Right lung (tissue), 10 donors: ENCODE measurements at places on chromosomes 7 and 10. TPM values are rescaled to one million over a fixed set of nuclear protein-coding genes. Genes with fewer than 3 reads are reported as not detected.

Gene PRF1
- polyA plus RNA-seq = 5.2 TPM

DNA sequence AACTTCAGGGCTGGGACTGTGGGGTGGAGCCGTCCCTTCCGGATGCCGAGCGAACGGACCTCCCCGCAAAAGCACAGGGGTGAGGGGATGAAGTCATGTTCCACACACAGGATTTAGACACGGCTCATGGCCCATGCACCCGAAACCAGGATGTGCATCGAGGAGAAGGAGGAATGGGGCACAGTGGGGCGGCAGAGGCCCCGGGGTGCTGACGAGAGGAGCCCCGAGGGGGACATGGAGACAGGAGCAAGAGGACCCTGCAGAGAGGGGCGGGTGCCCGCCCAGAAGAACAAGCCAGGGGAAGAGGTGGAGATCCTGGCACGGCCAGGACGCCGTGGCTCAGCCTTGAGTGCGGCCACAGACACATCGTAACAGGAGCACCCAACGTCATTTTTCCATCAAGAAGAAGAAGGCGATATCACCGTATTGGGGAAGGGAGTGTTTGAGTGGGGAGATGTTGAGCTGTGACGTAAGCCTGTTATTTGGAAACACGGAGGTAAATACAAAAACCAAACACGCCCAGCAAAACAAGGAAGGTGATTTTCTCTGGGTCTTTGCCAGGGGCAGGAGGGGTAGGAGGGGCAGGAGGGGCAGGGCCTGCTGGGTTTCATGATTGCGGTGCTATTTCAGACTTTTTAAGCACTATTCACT, 25.3 kb upstream of the FOXL3 start:
- peak; percentile 33 for DNase-seq

Gene SPDYE9
- polyA plus RNA-seq = 1.1 TPM

GRCh38 chr7:143181349-143181748, 1.9 kb upstream of the TAS2R39 start:
- no peak for DNase-seq

Gene SMKR1
- 1.1 TPM for polyA plus RNA-seq

DNA sequence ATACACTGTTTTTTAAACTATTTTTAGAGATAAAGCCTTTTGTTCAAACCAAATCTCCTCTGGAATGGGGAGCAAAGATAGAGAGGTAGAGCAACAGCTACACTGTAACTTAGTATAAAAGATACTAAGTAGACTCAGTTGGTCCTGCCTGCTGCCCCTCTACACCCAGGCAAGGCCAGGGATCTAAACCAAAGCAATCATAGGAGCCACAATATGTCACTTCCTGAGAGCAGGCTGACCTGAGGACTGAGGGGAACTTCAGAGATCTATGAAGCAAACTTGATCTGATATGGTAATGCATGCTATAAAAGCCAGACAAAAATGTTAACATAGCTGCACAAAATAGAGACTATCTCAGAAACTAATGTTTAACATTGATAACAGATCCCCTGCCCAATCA, 7.0 kb upstream of the TRDMT1 start:
- no peak for DNase-seq

Gene SORBS1
- polyA plus RNA-seq = 29.8 TPM

Gene CAV2
- 100 TPM for polyA plus RNA-seq

DNA sequence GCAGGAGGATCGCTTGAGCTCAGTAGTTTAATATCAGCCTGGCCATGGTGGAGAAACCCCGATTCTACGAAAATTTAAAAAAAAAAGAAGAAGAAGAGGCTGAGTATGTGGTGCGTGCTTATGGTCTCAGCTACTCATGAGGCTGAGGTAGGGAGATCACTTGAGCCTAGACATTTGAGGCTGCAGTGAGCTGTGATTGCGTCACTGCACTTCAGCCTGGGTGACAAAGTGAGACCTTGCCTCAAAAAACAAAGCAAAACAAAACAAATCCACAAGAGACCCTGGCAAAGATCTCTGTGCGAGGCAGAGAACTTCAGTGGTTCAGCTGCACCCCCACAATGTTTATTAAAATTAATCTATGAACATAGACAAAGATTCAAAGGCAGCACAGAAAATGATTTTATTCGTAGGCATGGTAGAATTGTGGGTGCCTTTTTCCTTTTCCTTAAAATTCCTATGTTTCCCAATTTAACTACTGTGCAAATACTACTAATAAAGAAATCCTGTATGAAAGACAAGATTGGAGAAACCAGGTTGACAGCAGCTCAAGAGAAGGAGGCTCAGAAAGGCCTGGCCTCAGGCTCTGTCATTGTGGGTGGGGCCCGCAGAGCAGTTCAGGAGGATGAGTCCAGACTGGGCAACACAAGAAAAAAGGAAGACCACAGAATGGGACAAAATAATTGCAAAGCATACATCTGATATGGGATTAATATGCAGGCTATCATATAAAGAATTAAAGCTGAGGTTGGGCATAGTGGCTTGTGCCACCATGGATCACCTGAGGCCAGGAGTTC, 24.5 kb upstream of the PURB start:
- no peak for DNase-seq

Gene PHTF2
- polyA plus RNA-seq = 35.5 TPM

DNA sequence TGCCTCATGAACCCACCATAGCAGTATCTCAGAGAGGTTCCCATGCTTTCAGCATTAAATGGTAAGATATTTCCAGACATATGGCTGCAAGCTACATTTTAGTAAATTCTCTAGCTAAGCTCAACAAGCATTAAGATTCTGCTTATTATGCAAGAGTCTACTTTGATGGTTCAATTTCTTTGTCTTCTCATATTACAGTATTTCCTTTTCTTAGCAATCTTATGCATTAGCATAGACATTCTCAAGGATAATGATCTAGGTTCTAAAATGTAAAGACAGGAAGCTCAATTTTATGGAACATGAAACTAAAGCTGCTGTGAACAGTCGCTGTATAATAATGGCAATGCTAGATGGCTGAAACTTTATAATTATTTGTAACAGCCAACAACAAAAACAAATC, 39.2 kb downstream of the MEOX2 start:
- DNase-seq = no peak

Gene POMZP3
- 14.8 TPM for polyA plus RNA-seq

Gene ATG9B
- 1.2 TPM for polyA plus RNA-seq

DNA sequence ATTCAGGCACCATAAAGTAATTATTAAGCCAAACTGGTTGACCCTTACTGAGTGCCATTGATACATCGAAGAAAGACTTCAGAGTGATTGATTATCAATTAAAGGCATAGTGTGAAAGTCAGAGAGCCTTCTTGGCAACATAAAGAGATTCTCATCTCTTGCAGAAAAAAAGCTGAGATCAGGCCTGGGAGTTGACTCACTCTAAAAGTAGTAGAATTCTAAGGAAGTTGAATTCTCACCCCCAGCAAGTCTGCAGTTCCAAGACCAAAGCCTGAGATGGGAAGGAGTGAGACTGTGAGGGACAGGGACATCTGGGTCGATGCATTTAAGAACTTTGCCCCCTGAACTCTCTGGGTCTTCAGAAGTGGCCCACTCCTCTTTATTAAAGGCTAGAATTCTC, 21.6 kb upstream of the ERCC6 start:
- no peak for DNase-seq

- DNase-seq = no peak
Measured at GRCh38 chr7:27922907-27923641, 183.1 kb downstream of the TAX1BP1 start.

Gene MBL2
- polyA plus RNA-seq = not detected

DNA sequence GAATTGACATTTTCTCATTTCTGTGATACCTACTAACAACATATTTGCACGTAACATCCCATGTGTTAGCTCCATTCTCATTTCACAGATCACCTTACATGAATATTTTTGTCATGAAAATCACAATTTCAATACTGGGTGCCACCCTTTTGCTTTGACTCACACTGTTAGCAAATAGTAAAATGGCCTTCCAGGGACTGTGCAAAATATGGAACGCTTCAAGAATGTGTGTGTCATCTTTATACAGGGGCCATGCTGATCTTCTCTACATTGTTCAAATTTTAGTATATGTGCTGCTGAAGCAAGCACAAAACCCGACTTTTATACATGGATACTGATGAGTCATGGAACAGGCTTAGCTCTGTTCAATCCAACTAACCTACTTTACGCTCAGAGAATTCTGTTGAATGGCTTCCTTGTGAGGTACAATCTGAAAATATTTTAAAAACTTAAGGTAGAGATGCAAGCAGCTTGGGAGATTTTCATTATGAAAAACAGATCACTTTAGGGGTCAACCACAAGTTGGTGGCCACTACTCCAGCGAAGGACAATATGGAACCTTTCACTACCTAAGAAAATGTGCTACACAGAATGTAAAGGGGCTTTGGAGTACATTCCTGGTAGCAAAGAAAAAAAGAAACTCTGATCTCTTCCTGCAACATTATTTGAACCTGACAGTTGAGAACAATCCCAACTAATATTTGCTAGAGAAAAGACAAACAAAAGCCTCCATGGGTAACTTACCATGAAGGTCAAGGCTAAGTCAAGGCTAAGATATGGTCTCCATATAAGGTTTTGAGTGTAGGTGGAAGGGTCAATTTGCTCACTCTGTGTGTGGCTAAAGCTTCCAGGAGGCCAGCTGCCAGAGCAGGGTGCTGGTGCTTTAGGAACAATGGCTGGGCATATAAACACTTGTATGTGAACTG, 11.9 kb downstream of the ANKRD26 start:
- no peak for DNase-seq

DNA sequence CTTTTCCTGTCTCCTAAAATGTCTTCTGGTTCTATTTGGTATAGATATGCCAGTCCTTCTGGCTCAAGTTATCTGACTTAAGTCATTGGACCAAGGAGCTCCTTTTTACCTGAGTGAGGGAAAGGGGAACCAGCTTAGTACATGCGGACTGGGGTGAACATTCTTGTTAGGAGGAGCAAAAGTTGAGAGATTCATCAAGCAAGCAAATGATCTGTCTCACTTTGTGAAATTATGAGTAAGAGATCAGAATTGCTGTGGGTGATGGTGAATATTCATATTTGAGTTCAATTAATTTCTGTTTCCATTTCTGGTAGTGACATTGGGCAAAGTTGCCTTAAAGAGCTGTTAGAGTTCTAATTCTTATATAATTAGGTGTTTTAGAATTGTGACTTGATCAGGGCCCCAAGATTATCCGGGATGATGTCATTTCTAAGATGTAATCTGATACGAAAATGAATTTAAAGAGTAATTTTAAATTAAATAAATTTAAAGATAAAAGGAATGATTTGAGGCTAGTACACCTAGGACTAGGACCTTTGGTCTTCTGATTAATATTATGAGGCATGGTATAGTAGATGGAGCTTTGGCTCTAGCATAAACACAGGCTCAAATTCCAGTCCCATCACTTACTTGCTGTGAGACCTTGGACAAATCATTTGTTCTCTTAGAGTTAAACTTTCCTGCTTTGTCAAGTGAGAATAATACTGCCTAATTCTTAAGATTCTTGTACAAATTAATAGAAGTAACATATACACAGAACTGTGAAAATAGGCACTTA, 60.4 kb upstream of the STRIP2 start:
- DNase-seq = no peak

DNA sequence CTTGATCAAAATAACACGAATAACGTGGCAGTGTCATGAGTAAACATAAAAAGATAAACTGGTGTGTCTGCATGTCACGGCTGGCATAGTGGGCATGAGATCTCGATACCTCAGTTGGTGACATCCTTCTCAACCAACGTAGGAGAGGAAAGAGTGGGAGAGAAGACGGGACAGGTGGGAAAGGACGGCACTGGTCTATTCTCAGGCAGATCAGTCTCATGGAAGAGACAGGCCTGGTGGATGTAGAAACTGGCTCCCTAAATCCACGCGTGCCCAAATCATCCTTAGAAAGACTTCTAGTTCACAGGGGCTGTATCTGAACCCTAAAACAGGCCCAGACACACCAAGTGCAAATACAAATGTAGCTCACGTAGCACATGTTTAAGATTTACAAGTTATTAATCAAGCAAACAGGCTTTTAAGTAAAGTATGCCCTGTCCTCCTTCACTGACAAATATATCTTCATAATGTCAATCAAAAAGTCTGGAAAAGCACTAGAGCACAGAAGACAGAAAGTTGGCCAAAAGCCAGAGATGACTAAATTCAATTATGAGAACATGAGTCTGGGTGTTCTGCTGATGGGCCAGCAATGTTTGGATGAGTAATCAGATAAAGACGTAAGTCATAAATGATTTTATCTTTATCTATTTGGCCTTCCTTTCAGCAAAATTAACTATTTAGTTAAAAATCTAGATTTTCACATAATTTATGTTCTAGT, 56.3 kb downstream of the SFMBT2 start:
- DNase-seq = no peak

- no peak for DNase-seq
Measured at GRCh38 chr7:140684066-140684950, 11.6 kb downstream of the ADCK2 start.

GRCh38 chr7:37738321-37738720, 54.8 kb downstream of the GPR141 start:
- DNase-seq = no peak

GRCh38 chr7:134153493-134154136, 26.5 kb downstream of the LRGUK start:
- DNase-seq = no peak

DNA sequence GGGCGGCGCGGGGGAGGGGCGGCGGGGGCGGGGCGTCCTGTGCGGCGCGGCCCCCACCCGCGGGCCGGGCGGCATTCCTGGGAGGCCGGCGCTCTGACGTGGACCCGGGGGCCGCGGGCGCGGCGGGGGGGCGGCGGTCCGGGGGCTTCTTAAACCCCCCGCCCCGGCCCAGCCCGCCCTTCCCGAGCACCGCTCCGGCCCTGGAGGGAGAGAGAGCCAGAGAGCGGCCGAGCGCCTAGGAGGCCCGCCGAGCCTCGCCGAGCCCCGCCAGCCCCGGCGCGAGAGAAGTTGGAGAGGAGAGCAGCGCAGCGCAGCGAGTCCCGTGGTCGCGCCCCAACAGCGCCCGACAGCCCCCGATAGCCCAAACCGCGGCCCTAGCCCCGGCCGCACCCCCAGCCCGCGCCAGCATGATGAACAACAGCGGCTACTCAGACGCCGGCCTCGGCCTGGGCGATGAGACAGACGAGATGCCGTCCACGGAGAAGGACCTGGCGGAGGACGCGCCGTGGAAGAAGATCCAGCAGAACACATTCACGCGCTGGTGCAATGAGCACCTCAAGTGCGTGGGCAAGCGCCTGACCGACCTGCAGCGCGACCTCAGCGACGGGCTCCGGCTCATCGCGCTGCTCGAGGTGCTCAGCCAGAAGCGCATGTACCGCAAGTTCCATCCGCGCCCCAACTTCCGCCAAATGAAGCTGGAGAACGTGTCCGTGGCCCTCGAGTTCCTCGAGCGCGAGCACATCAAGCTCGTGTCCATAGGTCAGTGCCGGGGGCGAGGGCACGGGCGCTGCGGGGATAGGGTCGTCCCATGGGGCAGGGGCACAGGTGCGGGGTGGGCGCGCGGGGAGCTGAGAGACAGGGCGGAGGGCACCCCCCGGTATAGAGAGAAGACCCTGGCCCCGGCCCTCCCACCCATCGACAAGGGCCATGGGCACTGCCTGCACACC, at the start of gene FLNC:
Gene FLNC (plus strand): TSS at position 176 of the 947 bp plus-strand sequence. CDS start 232 bp downstream, at position 408.
- peak; percentile 58 for DNase-seq

Gene IKZF1
- polyA plus RNA-seq = 2.5 TPM
